ENCODE measurements at places on chromosomes 2 and 18.

- DNase-seq, result no peak
Measured at GRCh38 chr2:85704800-85705679, 10.9 kb downstream of the GNLY start.

DNA sequence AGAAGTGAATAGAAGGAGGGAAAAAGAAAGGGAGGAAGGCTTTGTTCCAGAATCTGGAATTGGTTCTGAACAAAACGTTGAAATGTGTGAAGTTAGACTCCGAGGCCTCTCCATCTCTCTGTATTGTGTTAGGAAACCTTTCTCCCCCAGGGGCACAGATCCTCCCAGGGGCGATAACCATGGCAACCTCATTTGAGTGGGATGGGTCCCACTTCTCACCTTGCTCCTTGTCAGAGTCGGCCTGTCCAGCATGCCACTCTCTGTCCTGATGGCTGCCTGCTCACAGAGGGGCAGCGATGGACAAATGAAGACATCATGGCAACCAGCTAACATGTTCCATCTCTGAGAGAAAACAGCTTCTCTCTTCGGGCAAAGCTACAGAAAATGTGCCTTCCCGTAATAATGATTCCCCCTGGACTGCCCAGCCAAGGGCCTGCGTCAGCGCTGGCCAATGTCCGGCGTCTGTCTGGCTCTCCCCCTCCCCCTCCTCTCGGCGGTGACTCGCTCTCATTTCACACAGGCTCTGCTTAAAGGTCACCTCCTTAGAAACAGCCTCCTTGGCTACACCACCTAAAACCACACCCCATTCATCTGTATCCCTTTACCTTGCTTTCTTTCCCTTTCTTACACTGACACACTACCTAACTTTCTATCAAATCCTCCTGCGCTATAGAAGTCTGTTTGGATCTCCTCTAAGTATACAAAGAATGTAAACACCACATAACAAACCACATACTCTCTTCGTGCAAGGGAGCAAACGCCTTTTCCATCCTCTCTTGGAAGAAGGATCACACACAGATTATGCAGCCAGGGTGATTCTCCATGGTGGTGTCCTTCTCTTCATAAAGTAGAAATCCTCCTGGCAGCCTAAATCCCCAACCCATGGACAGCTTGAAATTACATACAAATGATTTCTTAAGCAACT, 32.1 kb upstream of the TTC39C start:
- peak; percentile 36 for DNase-seq

- DNase-seq, result no peak
Measured at GRCh38 chr2:231394211-231395141, 1.0 kb upstream of the B3GNT7 start.

DNA sequence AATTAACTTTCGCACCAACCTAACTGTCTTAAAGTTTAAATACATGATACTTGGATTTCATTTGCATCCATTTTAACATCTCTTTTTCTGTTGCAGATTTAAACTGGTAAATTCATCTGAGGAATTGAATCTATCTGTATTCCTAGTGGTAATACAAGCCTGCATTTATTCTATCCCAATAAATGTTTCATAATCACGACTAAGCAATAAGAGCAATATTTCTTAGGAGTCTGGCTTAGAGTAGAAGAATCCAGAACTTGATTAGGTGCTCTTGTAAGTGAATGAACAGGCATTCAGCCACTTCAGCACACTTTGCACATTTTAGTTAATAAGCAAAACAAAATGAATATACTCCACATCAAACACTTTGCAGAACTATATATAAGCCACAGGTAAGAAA, 27.0 kb downstream of the MSH6 start:
- no peak for DNase-seq

- DNase-seq, result peak; percentile 18
Measured at GRCh38 chr2:171893824-171894611, at the start of gene SLC25A12. SLC25A12 (minus strand) TSS chr2:171894244; CDS start chr2:171894214, 30 bp downstream.

DNA sequence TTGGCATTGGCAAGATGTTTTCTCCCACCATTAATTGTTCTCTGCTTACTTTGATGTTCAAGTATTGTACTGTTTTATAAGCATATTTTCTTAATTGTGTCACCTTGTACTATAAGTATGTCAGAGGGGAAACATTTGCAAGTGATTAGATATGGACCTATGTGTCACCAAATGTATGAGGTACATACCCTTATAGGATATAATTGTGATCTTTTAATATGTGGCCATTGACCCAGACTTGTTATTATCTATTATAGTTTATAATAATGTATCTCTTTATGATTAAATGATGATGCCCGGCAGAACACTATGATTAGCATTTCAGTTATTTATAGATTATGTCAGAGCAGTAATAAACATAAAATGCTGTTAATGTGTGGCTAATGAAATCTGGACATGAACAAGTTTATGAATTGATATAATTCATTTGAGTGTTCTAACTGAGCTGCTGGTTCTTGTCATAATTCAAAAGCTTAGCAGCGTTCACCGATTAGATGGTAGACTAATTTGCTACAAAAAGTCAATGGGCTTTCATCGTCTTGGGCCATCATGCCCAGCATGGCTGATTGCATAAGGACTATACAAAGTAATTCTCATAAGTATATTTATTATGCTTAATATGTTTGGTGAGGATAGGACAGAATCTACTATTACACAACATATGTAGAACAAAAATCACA, 480.9 kb upstream of the FANCL start:
- no peak for DNase-seq

GRCh38 chr18:51912381-51912780, 427.6 kb upstream of the DCC start:
- no peak for DNase-seq

- no peak for DNase-seq
Measured at GRCh38 chr18:55470826-55471225, 117.2 kb downstream of the TCF4 start.

GRCh38 chr2:25129901-25130520, 38.4 kb downstream of the POMC start:
- no peak for DNase-seq

DNA sequence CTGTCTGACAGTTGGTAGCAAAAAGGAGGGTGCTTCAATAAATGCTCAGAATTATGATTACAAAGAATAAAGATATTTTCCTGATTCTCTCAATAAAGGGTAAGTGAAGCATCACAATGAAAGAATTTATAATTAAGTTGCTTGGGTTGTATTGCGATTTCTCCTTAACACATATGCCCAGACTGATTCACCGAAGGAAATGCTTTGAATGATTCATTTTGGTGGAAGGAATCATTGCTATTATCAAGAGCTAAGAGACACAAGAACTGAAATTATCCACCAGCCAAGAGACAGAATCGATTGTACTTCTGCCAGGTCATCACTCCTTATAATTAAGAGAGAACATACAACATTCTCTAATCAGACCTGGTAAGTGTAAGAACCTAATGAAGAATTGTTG, 301.4 kb downstream of the NR4A2 start:
- no peak for DNase-seq

- no peak for DNase-seq
Measured at GRCh38 chr18:49639643-49640391, 78.0 kb downstream of the LIPG start.

GRCh38 chr2:9918275-9918674, 33.2 kb upstream of the GRHL1 start:
- no peak for DNase-seq

DNA sequence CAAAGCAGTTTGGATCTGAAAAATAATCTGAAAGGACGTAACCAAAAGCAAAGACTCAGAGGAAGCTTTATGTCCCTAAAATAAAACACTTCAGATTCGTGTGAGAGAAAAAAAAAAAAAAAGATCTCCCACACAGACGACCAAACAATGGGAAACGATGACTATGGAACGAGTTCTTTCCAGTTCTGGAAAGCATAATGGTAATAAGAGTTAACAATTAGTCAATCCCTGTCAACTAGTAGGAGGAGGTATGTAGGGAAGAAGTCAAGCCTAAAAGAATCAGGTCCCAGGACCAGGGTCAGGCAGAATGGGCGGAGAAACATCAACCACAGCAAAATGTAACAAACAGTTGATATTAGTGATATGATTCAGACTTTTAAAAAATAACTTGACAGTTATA, 170.3 kb upstream of the SETBP1 start:
- no peak for DNase-seq
